NCI-H1436 treated with DMSO at 0.1 percent for 48 hours (cell line): ENCODE measurements at places on chromosomes 12 and 14.

DNA sequence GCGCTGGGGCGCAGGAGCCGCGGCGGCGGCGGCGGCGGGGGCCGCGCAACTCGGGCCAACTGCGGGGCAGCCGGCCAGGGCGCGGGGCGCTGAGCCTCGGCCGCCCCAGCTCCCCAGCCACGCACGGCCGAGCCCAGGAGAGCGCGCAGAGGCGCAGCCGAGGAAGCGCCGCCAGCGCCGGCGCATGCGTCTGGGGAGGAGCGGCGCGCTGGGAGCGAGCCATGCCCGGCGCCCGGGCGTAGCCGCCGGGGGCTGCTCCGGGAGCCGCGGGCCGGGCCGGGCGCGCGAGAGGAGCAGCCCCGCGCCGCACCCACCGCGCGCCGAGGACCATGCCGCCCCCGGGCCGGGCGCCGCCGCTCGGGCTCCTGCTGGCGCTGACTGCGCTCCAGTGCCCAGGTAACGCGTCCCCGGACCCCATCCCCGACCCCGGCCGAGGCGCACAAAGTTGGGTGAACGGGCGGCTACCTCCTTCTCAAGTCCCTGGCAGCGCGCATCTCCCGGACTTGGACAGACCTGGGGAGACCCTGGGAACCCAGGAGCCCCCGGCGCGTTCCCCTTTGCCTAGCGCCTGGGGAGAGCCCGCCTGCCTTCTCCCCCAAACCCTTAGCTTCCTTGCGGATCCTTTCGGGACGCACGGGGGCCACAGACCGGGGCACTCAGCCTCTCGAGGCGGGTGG is 121.4 kb downstream of the AACS start:
- DNase-seq: no peak

GRCh38 chr12:111011999-111012600 is 91.7 kb upstream of the MYL2 start:
- no peak for DNase-seq

- DNase-seq: no peak
Measured at GRCh38 chr12:78970041-78970440, 105.5 kb downstream of the SYT1 start.

DNA sequence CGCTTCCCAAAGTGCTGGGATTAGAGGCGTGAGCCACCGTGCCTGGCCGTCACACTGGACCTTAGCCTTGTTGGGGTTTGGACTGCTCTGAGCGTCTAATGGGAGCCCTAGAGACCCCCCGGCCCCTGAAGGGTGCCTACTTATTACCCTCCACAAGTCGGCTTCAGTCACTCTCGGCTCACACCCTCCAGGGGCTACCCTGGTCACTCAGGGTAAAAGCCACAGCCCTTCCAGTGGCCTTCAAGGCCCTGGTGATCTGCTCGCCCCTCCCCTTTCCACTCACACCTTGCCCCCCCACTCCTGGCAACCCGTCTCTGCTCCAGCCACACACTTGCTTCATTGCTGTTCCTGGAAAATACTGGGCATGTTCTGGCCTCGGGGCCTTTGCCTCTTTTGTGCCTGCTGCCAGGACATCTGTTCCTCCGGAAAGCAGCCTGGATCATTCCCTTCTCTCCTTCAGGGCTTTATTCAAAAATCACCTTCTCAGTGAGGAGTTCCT is 3.6 kb upstream of the MORN3 start:
- no peak for DNase-seq

- no peak for DNase-seq
Measured at GRCh38 chr12:6866920-6867412, 365 bp upstream of the TPI1 start.

DNA sequence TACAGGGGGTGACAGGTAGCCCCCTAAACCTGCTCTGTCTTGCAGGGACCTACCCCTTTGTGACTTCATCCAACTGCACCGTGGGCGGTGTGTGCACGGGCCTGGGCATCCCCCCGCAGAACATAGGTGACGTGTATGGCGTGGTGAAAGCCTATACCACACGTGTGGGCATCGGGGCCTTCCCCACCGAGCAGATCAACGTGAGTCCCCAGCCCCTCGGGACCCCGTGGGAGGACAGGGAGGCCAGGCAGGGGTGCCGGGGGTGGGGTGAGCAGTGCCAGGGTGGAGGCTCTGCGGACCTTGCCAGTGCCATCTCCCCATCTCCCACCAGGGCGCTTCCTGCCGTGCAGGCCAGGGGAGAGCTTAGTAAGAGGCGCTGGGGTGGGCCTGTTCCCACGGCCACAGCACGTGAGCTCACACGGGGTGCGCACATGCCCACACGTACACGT is 11.1 kb upstream of the SIVA1 start:
- no peak for DNase-seq

DNA sequence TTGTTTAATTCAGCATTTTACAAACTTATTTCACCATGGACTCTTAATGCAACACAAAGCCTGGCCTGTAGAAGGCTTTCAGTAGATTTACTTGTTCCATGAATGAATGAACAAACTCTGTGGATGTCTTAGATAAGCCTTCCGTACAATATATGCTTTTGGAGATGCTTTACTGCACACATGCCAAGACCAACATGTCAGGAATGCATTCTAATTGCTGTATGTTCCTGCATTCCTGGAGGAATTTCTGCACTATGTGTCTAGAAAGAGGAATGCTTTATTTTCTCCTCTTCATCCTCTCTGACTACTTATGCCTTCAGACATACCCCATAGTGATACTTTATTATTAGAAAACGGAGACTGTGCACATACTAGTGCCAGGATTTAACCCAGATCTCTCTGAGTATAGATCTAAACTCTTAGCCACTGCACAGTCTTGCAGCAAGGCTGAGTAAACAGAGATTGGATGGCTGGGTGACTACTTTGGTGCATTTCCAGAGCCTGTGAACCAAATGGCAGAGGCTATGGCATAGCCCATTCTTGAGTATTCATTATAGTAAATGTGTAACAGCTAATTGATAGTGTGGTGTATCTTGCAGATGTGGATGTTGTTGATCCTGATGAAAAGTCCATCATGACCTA is 108.2 kb downstream of the SYNE2 start:
- no peak for DNase-seq

- DNase-seq: no peak
Measured at GRCh38 chr14:52150162-52150561, 81.3 kb upstream of the NID2 start.

DNA sequence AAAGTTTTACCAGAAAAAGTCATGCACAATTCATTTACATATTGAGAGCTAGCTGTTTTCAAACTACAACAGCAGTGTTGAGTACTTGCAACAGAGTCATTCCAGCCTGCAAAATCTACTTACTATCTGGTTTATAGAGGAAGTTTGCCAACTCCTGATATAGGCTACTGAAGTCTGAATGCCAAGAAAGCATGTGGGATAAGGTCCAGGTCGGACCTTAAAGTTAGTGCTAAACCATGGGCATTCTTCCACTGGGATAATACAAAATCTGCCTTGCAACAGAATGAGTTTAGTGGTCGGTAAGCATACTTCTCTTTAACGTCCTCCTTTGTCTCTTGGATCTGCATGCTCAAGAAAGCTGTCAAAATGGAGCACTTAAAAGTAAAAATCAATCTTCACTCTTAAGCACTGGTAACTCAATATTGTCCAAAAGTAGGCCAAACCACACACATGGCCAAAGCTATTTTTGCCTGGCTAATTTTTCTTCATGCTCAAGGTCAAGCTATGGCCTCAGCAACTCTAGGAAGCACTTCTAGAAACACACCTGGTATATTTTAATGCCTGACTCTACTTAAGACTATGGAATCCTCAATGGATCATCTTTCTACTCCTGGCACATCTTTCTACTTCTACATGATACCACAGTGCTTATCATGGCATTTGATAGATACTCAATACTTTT is 364.9 kb upstream of the KITLG start:
- DNase-seq: no peak

GRCh38 chr12:96271469-96272199 is 77.5 kb downstream of the ELK3 start:
- DNase-seq: no peak

DNA sequence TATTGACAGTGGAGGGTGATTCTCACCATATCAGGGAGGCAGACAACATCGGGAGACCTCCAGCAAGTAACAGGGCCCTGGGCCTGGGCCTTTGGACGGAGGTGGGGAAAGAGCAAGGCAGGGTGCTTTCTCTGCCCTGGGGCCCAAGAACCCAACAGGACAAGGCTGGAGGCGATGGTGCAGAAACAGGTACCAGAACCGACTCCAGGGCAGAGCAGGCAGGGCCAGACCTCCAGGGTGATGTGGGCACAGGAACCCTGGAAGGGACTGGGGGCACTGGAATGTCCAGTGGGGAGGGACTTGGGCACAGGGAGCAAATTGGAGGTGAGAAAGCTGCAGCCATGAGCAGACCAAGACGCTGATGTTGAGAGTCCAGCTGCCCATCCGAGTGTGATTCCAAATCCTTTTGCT is 44.4 kb downstream of the PRMT8 start:
- no peak for DNase-seq

- no peak for DNase-seq
Measured at GRCh38 chr12:12533238-12533829, 29.3 kb downstream of the DUSP16 start.

DNA sequence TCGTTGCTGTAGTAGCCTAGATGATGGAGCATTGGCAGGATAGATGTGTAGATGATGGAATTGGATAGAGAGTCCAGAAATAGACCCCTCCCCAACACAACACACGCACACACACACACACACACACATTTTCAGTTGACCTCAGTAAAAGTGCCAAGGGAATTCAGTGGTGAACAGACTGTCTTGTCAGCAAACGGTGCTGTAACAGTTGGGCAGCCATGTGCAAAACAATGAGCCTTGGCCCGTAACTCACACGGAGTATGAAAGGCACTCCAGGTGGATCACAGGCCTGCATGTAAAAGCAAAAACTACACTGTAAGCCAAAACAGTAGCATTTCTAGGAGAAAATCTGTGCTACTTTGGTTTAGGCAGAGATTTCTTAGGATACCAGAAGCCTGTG is 87.8 kb downstream of the DDX51 start:
- DNase-seq: no peak

GRCh38 chr14:80152166-80152565 is 59.1 kb downstream of the DIO2 start:
- DNase-seq: no peak

DNA sequence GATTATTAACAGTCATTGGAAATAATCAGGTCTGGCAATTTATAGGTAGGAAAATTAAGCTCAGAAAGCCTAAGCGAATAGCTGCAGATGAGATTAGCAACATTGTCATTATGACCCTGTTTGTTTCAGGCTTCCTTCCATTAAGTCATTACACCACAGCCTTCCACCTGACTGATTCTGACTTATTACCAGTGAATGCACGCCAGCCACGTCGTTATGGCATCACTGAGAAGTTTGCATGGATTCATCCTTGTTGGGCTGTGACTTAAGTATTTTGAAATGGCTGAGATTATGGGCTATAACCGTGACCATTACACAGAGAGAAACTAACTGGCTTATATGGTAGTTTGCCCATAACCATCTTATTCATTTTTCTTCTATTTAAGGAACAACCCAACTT is 18.6 kb downstream of the RASSF8 start:
- no peak for DNase-seq

DNA sequence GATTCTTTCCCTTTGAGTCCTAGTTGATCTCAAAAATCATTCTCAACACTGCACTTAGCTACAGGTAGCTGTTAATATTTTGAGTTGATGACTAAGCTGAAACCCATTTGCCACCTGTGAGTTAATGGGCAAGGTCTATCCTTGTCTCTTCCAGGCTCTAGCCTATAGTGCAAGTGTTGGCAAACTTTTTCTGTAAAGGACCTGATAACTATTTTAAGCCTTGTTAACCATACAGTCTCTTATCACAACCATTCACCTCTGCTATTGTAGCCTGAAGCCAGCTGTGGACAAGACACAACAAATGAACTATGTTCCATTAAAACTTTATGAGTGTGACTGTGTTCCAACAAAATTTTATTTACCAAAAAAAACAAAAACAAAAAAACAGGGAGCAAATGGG is 19.4 kb downstream of the RAP1B start:
- DNase-seq: no peak

- no peak for DNase-seq
Measured at GRCh38 chr14:22112004-22112403, 438.4 kb upstream of the OR4E1 start.

GRCh38 chr12:72214163-72214562 is 58.0 kb upstream of the TRHDE start:
- no peak for DNase-seq

- DNase-seq: no peak
Measured at GRCh38 chr14:54772451-54772881, 130.2 kb downstream of the GCH1 start.

DNA sequence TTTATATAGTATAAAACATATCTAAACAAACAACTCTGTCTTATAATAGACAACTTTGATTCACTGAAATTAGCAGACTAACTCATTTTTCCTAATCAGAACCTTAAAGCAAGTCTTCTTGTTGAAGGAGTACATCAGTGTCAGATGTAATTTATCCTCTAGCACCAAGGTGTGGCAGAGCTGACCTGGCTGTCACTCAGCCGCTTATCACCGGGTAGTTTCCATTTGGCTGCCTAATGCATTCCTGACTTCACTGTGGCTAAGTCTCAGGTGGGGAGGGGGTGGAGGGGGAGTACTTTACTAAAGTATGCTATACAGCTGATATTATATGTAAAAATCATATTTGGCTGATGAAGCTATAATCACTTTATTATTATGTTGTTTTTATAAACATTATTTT is 339.9 kb upstream of the RGS6 start:
- DNase-seq: no peak

GRCh38 chr12:64976131-64976530 is 145.0 kb downstream of the WIF1 start:
- DNase-seq: no peak

GRCh38 chr12:112217647-112218046 is 92.3 kb downstream of the TRAFD1 start:
- DNase-seq: no peak

DNA sequence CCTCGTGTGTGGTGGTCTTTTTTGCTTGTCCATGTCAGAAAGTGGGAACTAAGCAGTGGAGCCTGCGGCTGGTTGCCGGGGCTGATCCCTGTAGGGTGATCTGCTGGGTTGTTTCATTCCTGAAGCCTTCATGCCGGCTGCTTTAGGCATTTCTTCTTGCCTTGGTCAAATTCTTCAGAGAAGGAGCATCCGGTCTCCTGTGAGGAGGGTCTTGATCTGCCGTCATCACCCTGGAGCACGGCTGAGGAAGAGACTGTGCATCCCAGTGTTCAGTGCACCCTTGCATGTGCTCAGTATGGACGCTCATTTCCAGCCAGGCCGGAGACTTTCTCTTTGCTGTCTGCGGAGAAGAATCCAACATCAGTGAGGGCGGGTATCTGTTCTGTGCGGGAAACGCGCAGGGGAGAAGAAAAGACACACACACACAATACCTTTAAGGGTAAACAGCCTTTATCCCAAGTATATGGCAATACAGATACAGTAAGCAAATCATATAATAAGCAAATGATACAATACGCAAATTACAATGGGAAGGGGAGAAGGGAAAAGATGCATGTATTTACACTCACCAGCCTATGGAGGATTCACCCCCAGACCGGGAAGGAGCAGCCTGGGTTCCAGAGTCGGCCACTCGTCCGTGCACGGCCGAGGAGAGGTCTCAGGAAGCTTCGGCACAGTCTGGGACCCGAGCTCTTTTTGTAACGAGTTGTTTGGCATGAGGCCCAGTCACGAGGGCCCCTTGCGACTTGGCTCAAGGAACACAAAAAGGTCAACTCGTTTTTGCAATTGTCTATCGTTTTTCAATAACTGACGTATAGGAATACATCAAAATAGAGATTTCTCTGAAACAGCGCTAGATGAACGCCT is 1366.8 kb upstream of the TMEM132C start:
- DNase-seq: no peak

- no peak for DNase-seq
Measured at GRCh38 chr14:51516706-51517395, 134.9 kb upstream of the FRMD6 start.

GRCh38 chr12:49296836-49297694 is 2.1 kb downstream of the PRPH start:
- no peak for DNase-seq

GRCh38 chr14:91369628-91370445 is 47.8 kb downstream of the CCDC88C start:
- DNase-seq: no peak
